ENCODE measurements at places on chromosomes 1 and 21. TPM values are rescaled to one million over a fixed set of nuclear protein-coding genes. Genes with fewer than 3 reads are reported as not detected.

Gene CFHR4
- total RNA-seq = not detected

Gene FCGR1A
- total RNA-seq = not detected

Gene ROR1
- not detected for total RNA-seq

Gene C8B
- total RNA-seq = 0.20 TPM
